ENCODE measurements at places on chromosomes 1 and 21.

GRCh38 chr1:189899686-189900425 is 577.8 kb downstream of the BRINP3 start:
- DNase-seq = no peak

DNA sequence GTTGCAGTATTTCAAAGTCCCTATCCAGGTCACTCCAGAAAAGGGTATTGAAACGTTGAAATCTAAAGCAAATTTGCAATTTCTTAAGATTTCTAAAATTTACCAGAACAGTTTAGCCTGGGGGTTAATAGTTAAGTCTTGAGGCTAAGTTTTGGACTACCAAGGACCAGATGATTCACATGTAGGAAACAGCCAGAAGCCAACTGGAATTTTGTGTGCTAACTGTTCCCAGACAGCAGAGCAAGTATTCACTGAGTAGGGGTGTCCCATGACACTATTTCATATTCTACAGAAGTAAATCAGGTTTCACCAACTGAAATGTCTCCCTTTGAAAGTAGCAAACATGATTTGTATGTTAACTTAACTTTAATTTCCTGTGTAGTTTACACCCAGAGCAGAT is 11.5 kb upstream of the C1orf105 start:
- no peak for DNase-seq

DNA sequence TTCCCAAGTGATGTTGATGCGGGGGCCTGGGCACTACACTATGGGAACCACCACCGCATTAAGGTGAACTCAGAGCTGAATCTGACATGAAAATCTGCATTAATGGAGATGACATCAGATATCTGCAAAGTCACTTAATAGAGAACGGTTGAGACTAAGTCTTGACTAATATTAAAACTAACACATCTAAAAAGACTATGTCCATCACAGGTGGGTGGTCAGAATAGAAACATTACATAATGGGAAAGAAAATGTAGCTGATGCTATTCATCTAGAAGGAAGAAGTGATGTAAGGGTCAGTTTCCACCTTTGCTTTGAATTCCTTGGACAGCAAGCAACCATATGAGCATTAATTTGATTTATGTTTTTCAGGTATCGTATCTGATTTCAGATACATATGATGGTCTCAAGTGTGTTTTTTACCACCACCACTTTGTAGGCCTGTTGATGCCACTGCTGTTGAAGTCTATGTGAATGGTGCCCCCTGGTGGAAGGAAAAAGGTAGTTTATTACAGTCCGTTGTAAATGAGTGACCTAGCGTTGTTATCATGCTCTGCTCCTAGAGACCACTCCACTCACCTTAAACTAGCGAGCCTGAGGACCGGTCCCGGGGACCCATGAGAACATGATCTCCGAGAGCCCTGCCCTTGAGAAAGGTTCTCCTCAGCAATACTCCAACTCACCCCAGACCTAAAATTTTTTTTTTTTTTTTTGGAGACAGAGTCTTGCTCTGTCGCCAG is 73.5 kb downstream of the BACH1 start:
- no peak for DNase-seq

GRCh38 chr1:167305706-167306277 is 85.1 kb downstream of the POU2F1 start:
- DNase-seq = no peak

DNA sequence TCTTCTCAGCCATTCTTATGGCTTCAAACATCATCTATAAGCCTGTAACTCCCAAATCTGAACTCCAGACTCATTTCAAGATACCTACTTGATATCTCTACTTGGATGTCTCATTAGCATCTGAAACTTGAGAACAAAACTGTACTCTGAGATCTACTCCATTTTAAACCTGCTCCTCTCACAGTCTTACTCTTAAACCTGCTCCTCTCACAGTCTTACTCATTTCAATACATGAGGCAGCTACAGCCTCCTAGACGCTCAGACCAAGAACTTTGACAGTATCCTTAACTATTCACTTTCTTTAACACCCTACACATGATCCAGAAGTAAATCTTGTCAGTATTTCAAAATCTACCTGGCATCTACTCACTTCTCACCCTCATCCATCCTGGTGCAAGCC is 54.3 kb downstream of the NBPF6 start:
- no peak for DNase-seq

DNA sequence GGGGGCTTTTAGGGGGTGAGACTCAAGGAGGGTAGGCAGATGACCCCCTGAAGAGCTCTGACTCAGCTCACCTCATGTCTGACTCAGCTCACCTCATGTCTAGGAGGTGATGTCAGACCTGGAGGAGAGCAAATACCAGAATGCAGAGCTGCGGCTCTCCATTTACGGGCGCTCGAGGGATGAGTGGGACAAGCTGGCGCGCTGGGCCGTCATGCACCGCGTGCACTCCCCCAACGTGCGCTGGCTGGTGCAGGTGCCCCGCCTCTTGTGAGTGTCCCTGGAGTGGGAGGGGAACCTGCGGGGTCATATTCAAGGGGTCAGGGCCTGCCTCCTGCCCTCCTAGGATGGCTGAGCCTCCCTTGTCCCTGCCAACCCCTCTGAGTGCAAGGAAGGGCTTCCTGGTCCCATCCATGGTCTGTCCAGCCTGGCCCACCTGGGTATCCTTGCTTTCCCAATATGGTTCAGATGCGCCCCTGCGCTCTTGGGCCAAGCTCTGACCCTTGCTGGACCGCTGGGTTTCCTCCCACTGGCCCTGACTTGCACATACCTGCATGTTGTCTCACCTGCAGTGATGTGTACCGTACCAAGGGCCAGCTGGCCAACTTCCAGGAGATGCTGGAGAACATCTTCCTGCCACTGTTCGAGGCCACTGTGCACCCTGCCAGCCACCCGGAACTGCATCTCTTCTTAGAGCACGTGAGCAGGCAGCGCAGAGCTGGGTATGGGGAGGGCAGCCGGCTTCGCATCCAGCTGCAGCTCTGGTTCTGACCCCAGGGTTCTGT is 9.1 kb downstream of the AMPD2 start:
- DNase-seq = no peak

GRCh38 chr1:31828341-31828740 is 12.5 kb upstream of the SPOCD1 start:
- no peak for DNase-seq

DNA sequence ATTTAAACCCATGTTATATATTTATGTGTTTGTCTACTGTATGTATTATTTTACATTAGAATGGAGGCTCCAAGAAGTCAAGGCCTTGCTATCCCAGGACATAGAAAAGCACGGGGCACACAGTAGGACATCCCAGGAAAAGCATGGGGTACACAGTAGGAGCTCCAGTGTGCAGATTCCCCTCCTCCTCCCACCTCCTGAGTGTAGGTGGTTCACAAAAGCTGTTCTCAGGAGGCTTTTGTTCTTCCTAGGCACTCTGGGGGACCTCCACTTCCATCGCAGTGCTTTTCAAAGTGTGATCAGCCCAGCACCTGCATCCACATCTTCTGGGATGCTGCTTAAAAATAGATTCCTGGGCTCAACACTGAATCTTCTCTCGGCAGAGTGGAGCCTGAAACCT is 30.8 kb upstream of the VTCN1 start:
- DNase-seq = no peak

GRCh38 chr1:23809751-23810171 is 9.2 kb upstream of the GALE start:
- peak; percentile 35 for DNase-seq

GRCh38 chr1:3510136-3510955 is 55.9 kb downstream of the ARHGEF16 start:
- DNase-seq = no peak

GRCh38 chr1:206676499-206676898 is 8.2 kb upstream of the MAPKAPK2 start:
- DNase-seq = no peak

DNA sequence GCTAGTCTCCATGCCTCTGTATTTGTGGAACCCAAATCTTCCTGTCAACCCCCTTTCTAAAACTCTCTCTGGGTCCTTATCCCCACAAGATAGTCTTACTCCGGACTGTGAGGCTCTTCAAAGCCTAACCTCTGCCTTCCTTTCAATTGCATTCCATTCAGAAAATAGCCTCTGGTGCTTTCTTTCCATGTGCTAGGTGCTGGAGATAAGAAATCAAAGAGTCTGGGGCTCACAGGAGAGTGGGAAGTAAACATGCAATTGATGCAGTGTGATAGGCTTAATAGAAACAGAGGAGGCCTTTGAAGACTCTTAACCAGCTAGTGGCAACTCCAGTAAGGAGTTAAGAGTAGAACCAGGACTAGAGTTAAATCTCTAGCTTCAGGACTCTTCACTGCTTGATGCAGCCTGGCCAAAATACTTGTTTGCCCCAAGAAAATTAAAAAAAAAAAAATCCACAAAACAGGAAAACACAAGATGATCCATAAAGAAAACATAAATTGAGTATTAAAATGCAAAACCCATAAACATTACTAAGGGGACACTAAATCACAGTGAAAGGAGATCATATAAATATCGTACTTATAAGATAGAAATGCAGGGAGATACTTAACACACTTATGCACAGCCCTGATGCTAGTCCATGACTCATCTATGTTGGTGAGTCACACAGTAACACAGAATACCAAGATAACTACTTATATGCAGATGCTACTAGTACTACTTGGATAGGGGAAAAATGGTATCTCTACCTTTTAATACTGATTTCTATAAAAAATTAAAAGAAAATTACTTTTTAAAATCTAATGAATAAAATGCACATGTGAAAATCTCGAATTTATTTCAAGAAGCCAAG is 341.5 kb downstream of the KCNH1 start:
- no peak for DNase-seq

DNA sequence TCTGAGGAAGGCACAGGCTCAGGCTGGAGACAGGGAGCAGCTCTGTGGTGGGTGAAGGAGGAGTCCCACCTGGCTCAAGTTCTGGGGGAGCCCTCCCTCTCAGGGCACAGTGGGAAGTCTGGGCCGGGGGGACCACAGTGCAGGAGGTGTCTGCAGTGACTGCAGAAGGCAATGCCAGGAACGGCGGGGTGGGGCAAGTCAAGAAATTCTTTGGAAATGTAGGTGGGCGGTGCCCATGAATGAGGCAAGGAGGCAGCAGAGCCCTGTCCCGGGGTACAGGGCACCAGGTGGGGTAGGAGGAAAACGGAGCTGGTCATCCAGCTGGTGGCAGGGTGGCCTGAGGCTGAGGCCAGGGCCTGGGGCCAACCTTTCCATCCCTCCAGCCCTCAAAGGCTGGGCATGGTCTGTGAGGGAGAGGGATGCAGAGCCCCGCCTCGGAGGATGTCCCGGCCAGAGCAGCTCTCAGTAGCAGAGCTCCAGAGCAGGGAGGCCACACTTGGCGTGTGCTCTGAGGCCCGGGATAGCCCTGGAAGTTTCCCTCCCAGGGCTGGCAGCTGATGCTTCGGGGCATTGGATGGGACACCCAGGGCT is 4.7 kb downstream of the TFF3 start:
- no peak for DNase-seq

DNA sequence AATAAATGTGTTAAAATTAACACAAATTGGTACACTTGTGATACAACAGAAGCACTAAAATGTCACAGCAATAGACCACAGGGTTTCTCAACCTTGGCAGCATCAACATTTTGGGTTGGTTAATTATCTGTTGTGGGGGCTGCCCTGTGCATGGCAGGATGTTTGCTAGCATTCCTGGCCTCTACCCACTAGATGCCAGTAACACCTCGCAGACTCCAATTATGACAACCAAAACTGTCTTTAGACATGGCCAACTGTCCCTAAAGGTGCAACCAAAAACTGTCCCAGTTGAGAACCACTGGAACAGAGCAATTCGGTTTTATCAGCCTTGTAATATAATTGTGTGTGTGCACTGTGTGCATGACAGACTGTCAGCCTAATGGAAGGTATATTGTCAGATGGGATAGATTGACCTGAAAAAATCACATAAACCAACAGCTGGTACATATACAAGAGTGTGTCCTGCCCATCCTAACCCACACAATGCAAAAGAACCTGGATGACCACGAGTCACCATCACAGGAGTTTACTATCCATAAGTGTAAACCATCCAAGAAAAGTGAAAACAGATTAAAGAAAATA is 13.5 kb upstream of the ERG start:
- no peak for DNase-seq

DNA sequence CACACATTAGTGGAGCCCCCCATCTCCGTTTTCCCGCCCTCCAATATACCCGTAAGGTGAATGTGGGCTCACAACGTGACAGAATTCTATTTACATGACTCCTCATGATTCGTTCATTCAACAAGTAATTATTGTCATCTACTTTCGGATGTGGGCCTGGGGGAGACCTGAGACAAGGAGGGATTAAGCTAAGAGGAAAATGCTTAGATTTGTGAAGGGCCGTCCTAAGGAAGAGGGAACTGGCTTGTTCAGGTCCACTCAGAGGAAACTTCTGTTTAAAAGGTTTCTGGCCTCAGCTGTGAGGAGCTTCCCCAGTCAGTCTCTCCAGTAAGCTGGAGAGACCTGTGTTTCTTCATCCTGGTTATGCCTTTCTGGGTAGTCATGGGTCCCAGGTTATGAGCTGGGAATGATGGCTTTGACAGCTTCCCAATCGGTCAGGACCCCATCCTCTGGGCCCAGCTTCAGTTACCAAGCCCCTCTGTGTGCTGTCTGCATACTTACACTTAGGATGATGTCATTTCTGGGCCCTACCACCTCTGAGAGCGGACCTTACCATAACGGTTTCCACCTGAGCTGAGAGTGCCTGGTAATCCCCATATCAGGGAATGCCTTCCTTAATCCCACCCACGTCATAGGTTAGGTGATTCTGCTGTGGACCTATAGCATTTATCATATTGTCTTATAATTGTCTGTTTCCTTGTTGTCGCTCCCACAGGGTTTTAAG is 687 bp upstream of the ERI3 start:
- DNase-seq = no peak

- DNase-seq = no peak
These were observed 14.3 kb upstream of the C1orf174 start for GRCh38 chr1:3914331-3914851.

GRCh38 chr1:221397606-221398005 is 344.3 kb downstream of the DUSP10 start:
- DNase-seq = no peak

DNA sequence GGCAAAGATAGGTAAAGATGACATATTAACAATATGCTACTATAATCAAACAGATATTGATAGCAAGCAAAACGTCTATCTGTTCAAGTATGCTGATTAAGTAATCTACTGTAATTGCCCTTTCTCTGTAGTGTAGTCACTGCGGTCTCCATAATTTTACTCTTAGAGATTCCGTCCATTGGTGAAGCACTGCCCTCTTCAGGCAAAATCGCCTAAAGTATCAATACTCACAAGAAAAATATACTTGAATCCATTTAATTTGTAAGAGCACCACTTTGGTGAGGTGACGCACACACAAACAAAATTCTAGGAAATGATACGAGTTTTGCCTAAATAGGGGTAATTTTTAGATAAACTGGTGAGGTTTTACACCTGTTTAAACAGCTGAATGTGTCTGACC is 434.6 kb upstream of the CHRM3 start:
- no peak for DNase-seq

Measured in stimulated activated CD8-positive, alpha-beta memory T cell treated with anti-CD3 and anti-CD28 coated beads, Interleukin-15, amount 100 ng/mL, for 24 hours (primary cell).